ENCODE measurements at places on chromosomes 1 and 21.

- no peak for DNase-seq
Observed at GRCh38 chr1:232250838-232251237, 379.1 kb downstream of the SIPA1L2 start.

DNA sequence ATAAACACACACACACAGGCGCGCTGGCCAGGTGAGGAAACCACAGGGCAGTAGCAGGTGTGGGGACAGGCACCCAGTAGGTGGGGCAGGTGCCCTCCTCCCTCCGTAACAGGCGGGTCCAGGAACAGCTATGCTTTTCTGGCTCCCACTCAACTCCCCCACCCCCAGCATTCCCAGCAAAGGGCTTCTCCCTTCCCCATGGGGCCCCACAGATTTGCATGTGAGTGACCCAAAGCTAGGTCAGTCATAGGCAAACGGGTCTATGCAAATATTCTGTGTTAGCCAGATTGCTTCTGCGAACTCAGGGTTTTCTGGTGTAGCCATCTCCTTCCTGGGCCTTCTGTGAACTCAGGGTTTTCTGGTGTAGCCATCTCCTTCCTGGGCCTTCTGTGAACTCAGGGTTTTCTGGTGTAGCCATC, 114.2 kb downstream of the SIK1 start:
- peak; percentile 53 for DNase-seq

GRCh38 chr1:243793298-243793697, 56.7 kb downstream of the AKT3 start:
- no peak for DNase-seq

GRCh38 chr1:115211071-115211745, 121.9 kb upstream of the TSPAN2 start:
- no peak for DNase-seq

GRCh38 chr1:226569879-226570547, 21.4 kb downstream of the STUM start:
- peak; percentile 34 for DNase-seq

- DNase-seq: no peak
Observed at GRCh38 chr1:36784147-36784859, 250.0 kb downstream of the GRIK3 start.

GRCh38 chr1:90716552-90717355, at the start of gene BARHL2:
Gene BARHL2, minus strand, starts transcription at chr1:90717302. Its CDS starts 107 bp downstream, at chr1:90717195.
- DNase-seq: no peak

DNA sequence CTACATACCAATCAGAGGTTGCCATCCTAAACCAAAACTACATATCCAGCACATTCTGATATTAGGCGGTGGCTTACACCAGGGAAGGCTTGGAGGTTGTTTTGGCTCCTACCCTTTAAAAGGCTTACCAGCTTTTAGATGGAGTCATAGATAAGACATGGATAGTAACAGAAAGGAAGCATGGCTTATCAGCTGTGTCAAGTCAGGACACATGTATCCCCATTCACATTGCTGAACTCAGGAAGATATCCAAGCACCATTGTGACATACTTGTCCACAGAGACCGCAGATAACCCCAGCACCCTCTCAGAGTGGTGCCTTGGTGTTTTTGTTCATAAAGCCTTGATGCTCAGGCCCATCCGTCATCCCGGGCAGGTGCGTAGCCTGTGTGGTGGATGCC, 39.7 kb downstream of the ADARB1 start:
- DNase-seq: no peak

DNA sequence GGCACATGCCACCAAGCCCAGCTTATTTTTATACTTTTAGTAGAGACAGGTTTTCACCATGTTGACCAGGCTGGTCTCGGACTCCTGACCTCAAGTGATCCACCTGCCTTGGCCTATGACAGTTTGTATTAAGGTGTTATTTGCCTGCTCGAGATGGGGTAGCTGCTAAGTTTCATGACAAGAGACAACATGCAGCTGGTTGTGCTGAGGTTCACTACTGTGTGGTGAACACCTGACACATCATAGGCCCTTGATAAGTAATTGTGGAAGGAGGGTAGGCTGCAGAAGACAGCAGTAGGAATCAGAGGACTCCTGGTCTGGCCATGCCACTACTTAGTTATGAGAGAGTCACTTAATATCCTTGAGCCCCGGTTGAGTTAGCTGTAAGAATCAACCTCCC, 46.2 kb downstream of the PLPP3 start:
- DNase-seq: no peak

- DNase-seq: no peak
Observed at GRCh38 chr1:25581764-25582163, 34.8 kb upstream of the MAN1C1 start.

DNA sequence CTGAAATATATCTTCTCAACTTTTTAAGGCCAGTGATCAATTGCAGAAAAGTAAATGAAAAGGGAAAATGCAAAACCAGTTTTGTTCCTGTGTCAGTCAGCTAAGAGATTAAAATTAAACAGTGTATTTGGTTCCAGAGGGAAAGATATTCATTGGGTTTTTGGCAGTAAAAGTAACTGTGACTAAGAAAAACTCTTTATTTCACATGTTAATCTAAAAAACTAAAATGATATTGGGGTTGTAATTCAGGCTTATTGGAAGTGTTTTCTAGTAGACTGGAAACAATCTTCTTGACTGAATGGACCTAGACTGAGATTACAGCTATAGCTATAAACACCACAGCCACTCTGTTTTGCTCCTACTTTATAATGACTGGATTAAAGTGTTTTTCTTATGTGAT, 413.9 kb downstream of the ADGRL2 start:
- no peak for DNase-seq

- DNase-seq: no peak
Observed at GRCh38 chr21:32276671-32277070, 2.2 kb downstream of the MIS18A start.

DNA sequence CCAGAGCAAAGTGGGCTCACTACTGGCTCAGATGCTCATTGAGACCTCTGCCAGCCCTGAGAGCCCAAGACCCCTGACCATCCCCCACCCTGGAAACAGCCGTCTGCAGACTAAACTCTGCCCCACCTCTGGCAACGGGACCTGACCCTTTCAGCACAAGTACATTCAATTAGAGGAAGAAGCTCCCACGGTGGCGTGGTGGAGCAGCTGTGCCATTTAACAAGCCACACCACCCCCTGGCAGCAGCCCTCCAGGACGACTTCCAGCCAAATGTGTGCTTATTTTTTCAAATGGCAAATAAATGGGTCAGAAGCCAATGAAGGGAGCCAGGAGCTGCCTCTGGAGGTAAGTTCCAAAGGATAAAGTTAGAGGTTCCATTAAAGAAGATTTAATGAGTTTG, 226.7 kb downstream of the NPHP4 start:
- DNase-seq: no peak

GRCh38 chr21:35346697-35347096, 297.6 kb upstream of the RUNX1 start:
- DNase-seq: no peak

DNA sequence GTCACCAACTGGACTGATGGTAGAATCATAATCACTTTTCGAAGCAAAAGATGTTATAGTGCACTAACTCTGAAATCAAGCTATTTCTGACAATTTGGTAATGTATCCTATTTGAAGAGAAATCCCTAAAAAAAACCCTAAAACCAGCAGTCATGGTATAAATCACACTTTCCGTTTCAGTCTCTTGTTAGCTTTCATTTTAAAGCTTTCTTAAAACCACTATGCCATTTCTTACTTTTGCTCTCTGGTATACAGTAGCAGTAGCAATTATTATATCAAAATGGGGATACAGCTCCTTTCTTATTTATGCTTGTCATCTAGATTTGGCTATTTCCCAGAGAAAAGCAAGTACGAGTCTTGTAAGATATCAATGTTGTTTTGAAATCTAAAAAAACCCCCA, 323.3 kb downstream of the KCTD3 start:
- no peak for DNase-seq

All from HuH-7.5 (cell line).